ENCODE measurements at places on chromosomes 5 and 9. TPM values are rescaled to one million over a fixed set of nuclear protein-coding genes. Genes with fewer than 3 reads are reported as not detected.

Gene GLDC
- 14.1 TPM for total RNA-seq

Gene RMI1
- 13.1 TPM for total RNA-seq

Gene PALM2AKAP2
- 0.30 TPM for total RNA-seq

Gene PGM5
- total RNA-seq = not detected

Gene HTR4
- total RNA-seq = not detected

Gene GABRG2
- not detected for total RNA-seq

Gene CCL28
- 0.23 TPM for total RNA-seq

Gene FAM221B
- total RNA-seq = not detected
